ENCODE measurements at places on chromosomes 5 and 9.

DNA sequence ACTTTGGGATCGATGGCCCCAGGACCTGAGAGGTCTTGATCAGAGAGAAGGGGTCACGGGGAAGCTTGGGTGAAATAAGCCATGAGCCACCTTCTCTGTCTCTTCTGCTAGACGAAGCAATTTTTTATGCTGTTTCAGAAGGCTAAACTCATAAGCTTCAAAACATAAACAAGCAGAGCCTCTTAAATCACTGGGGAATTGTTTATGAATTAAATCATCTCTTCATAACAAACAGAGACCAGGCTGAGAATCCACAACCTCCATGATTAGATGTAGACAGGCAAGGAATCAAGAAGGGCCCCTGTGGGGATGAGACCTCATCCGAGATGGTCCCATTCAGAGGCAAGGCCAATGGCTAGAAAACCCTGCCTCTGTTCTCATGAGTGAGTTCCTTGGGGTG is 21.7 kb upstream of the TCOF1 start:
- no peak for DNase-seq

- no peak for DNase-seq
Measured at GRCh38 chr9:112581469-112582176, 95.0 kb downstream of the KIAA1958 start.

DNA sequence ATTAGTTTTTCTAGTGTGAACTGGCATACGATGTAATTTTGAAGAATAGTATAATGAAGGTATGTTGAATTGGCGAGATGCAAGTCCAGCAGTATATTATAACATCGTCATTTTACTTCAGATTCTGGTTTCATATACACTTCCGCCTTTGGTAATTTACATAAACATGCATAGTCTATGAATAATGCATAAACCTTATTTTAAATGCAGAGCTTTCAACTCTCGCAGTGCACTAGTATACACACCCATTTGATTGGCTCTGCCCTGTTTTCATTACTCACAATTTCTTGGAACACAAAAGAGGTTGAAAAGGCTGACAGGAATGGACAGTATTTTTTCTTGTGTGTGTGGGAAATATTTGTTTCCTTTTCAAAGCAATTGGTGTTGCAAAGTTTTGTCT is 128.9 kb upstream of the CCNH start:
- DNase-seq: no peak

- no peak for DNase-seq
Measured at GRCh38 chr5:20088361-20088760, 100.4 kb upstream of the CDH18 start.

- DNase-seq: no peak
Measured at GRCh38 chr5:61817472-61818326, 485.6 kb downstream of the ZSWIM6 start.

- DNase-seq: no peak
Measured at GRCh38 chr5:175001876-175002645, 277.7 kb downstream of the MSX2 start.

DNA sequence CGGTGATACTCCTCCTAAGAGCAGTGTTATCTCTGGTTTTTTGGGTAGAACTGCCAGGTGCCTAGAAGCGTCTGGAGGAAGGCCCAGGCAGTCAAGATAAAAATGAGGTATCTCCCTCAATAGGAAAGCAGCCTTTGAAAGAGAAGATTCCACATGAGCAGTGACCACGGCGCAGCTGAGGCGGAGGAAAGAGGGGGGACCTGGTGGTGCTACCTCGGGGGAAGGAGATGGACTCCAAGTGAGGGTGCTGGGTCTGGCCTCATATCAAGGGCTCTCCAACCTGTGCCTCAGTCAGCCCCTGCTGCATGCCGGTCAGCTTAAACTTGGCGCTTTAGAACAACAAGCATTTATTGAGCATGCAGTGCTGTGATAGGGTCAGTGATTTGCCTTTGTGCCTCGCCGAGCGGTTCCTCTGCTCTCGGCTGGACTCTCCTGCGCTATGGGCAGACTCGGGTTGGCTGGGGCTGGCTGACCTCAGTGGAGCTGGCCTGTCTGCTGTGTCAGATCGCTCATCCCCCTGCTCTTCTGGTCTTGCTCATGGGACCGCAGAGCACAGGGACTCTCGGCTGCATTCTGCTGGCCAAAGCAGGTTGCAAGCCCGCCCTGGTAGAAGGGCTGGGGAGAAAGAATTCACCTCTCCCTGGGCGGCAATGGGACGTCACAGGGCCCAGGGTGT is 121.1 kb upstream of the IRX4 start:
- no peak for DNase-seq

DNA sequence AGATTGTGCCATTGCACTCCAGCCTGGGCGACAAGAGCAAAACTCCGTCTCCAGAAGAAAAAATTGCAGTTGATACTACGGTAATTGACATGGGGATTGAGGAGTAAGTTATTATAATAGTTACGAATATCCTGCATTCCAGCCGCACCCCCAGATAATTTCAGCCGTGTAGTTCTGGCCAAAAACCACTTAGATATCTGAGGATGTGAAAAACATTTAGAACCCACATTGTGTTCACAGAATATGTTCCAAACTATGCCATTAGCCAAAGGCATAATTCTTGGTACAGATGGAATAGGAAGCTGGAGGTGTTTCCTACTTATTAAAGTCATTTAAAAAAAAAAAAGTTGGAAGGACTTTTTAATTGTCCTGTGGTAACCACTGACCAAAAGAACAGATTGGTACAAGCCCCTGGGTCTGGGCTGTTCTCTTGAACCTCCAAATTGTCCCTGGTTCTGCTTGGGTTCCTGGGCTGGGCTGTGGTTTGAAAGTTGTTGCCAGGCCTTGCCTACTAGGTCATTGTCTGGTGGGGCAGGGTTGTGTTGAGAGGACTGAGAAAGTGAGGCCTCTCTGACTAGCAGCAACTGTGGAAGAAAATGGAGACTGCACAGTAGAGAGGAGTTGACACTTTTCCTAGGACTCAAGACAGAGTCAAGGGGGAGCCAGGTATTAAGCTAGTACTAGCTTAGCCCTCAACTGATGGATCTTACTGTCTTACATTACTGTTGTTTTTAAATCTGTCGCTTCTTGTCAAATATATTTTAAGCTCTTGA is 198.8 kb downstream of the NR3C1 start:
- DNase-seq: no peak

- DNase-seq: no peak
Measured at GRCh38 chr5:13188371-13188770, 756.1 kb downstream of the DNAH5 start.

DNA sequence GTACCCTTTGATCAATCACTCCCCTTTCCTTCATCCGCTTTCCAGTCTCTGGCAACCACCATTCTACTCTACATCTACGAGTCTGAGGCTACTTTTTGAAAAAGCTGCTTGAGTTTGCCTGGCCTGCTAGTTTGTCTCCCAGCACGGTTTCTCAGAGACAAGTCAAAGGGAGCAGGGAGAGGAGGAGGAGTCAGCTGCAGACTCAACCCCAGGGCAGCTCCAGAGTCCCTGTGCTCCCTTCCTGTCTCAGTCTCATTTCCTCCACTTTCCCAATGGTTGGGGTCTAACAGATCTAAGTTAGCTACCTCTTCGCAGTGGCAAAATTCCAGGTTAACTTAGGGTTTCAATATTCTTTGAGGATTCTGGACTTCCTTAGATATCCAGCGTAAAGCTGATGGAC is 80.0 kb upstream of the PCA3 start:
- no peak for DNase-seq

GRCh38 chr5:38211354-38211710 is 47.0 kb upstream of the EGFLAM start:
- no peak for DNase-seq

DNA sequence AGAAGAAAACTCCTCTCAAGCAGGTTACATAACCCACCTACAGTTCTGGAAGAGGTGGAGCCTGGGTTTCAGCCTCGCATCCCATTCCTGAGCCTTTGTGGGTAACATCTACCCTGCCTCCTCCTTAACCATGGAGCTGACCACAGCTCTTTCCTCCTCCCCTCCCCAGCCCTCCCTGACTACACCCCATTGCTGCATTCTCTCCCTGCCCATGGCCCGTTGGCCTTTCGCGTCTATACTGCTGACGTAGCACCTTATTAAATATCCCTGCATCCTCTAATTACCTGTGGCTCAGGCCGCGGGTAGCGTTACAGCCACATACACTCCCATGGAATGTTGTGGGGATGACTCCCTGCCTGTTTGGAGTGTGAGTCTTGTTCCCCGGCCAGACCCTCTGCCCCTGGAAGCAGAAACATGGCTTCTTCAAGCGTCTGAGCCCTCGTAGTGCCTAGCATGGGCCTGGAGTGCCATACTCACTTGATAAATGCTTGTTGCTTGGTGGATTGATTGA is 72.8 kb downstream of the WWC1 start:
- no peak for DNase-seq

DNA sequence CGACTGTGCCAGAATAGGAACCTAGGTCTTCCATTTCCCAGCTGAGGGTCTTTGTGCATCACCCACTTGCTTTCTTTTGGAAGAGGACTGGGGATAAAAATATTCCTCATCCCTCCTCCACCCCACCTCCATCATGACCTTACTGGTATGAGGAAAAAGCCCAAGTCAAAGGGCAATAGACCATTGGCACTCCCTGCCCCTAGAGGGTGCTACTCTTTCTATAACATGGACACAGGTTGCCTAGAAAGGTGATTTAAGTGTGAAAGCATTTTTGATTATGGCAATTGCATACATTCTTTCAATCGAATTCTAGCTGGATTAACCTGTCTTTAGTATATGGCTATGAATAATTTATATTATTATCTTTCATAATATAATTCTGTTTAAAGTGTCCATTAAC is 22.8 kb upstream of the ZNF618 start:
- DNase-seq: no peak

DNA sequence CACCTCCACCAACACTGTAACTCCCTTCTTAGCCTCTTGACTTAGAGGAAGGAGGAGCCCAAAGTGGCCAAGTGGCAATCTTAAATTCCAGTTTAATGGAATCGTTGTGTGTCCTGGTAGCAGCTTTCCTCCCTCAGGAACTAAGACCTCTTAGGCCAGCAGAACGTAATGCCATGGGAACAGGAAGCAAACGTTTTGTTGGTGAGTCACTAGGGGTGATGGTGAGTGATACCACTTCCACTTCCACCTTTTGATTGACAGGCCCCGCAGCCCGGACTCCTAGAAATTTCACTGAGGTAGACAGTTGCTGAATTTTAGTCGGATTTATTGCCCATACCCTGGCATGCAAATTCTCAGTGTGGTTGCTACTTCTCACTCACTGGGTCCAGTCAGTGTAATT is 94.2 kb upstream of the FBN2 start:
- DNase-seq: no peak

DNA sequence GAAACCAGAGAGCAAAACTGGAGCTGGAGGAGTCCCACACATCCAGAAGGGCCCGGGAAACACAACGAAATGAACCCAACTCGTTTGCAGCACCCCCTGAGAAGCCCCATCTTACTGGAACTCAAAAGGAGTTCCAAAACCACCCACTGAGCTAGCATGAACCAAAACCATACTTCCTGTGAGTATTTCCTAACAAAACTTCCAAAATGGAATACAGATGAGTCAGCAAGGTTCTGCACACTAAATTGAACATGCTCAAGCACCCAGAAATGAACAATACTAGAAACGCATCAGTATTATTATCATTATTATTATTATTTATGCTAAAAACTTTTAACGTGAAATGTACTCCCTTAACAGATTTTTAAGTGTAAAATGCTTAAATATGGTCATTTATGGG is 8.0 kb upstream of the SPOCK1 start:
- no peak for DNase-seq

DNA sequence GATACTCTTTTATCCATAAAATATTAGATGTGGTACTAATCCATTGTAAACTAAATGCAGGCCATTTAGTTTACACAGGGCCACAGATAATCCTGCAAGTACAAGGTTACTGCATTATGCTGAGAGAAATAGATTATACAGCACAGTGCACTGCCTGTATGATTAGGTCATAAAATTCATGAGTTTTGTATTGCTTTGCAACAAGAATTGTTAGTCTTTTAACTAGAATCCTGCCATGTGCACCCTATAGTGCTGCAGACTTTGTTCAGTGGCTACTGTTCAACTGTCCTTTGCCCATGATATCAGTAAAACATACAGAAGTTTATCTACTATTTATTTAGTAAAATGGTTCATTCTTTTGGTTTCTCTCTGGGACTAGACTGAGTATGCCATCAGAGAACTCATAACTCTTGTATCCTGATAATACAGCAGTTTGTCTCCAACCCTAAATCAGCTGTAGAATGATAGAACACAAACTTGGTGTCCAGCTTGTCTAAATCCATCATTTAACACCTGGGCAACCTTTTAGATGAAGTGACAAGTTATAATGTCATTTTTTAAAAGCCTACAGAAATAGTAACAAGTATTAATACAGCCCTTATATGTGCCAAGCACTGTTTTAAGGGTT is 291.2 kb downstream of the TMEM167A start:
- DNase-seq: no peak

DNA sequence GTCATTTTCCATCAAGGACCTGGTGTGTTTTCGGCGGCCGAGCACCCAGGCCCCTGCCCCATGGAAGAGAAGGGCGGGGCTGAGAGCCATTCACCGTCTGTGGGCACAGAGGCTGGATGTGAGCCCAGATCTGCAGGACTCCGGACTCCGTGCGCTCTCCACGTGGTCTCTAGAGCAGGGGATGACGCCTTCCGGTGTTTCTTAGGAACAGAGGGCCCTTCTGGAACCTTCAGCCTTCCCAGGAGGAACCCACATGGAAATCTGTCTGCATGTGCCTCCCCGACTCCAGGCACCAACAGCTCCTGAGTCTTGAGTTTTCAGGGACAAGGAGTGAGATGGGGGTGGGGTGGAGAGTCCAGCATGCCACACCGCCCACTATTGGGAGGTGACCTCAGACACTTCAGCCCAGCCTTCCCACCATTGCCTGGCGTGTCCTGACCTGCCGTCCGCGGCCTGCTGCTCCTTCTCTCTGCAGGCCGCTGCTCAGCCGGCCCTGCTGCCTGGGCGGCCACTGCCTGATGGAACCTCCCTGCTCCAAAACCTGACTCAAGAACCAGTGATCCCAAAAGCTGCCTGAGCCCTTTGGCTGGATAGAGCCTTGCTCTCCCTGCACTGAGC is 2.4 kb upstream of the RXRA start:
- no peak for DNase-seq

GRCh38 chr5:87210743-87211142 is 56.9 kb upstream of the RASA1 start:
- no peak for DNase-seq

GRCh38 chr9:34556949-34557348 is 32.6 kb downstream of the CNTFR start:
- no peak for DNase-seq

DNA sequence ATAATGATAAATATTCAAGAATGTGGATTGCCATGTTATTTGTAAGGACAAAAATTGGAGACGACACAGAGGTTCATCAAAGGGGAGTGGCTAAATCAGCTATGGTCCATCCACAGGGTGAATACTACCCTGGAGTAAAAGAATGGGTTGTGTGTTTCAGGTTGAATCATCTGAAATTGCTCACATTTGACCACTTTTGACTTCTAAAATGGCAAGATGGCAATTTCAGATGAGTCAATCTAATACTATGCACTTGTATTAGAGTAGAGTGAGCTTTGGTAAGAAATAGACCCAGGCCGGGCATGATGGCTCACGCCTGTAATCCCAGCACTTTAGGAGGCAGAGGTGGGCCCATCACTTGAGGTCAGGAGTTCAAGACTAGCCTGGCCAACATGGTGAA is 131.8 kb downstream of the GAPVD1 start:
- DNase-seq: no peak

GRCh38 chr9:15294604-15295003 is 12.4 kb downstream of the TTC39B start:
- no peak for DNase-seq

- no peak for DNase-seq
Measured at GRCh38 chr5:65030056-65030455, 261.3 kb downstream of the CWC27 start.

- DNase-seq: peak; percentile 8
Measured at GRCh38 chr9:34590381-34591247, 1.1 kb upstream of the CNTFR start.

Measured in central memory CD4-positive, alpha-beta T cell (primary cell).